ENCODE measurements at places on chromosomes 5 and 9.

- no peak for DNase-seq
Measured at GRCh38 chr9:18404434-18405029, 69.4 kb upstream of the ADAMTSL1 start.

DNA sequence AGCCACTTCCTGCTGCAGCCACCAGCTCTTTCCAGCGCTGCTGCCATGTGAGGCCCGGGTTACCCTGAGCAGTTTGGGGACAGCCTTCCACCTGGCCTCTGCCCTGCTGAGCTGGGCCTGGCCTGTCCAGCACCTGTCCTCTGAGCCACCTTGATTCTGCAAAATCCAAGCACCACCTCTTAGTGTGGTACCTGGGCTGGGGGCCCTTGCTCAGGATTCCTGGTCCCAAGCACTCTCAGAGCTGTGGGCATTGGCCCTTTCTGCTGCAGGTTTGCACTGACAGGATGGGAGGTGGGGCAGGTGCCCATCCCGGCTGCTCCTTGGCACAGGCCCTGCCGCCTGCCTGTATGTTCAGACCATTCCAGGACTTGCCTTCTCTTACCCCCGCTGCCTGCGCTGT, 309.2 kb upstream of the IRX4 start:
- no peak for DNase-seq

DNA sequence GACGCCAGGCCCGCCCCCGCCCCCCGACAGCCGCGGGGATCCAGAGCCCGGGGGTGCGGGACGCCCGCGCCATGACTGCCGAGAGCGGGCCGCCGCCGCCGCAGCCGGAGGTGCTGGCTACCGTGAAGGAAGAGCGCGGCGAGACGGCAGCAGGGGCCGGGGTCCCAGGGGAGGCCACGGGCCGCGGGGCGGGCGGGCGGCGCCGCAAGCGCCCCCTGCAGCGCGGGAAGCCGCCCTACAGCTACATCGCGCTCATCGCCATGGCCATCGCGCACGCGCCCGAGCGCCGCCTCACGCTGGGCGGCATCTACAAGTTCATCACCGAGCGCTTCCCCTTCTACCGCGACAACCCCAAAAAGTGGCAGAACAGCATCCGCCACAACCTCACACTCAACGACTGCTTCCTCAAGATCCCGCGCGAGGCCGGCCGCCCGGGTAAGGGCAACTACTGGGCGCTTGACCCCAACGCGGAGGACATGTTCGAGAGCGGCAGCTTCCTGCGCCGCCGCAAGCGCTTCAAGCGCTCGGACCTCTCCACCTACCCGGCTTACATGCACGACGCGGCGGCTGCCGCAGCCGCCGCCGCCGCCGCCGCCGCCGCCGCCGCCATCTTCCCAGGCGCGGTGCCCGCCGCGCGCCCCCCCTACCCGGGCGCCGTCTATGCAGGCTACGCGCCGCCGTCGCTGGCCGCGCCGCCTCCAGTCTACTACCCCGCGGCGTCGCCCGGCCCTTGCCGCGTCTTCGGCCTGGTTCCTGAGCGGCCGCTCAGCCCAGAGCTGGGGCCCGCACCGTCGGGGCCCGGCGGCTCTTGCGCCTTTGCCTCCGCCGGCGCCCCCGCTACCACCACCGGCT, 1.0 kb downstream of the FOXE1 start:
- peak; percentile 36 for DNase-seq

DNA sequence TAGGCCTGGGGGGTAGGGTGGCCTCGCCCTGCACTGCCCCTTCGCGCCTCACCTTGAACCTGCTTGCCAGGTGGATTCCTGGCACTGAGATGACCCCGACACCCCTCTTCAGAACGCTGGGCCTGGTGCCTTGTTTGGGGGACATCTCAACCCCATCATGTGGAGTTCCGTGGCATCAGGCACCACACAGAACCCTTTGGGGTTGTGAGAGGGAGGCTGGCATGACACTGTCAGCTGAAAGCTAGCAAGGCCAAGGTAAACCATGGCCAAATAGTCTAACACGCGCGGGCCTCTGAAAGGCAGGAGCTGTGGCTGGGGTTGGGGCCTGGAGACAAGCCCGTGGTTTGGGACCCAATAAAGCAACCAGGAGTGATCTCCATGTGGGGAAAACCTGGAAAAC, 163.2 kb downstream of the FSTL4 start:
- DNase-seq = no peak

GRCh38 chr5:140108093-140109017, 5.6 kb upstream of the PURA start:
- no peak for DNase-seq

- no peak for DNase-seq
Measured at GRCh38 chr5:143874312-143874711, 62.4 kb downstream of the HMHB1 start.

DNA sequence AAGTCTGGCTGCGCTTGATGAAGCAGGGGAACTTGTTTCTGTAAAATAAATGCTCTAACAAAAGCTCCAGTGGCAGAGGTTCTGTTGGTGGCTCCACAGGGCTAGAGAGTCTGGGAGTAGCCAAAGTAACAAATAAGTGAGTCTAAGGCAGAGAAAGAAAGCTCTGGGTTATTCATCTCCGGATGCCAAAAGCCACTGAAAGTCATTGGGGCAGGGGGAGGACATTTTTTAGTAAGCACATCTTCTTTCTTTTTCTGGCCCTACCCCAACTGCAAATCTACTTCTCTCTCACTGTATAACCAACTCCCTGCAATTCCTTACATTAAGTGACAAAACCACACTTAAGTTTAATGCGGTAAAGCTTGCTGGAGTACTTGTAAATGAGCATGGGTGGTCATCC, 141.6 kb downstream of the INSYN2B start:
- DNase-seq = no peak

DNA sequence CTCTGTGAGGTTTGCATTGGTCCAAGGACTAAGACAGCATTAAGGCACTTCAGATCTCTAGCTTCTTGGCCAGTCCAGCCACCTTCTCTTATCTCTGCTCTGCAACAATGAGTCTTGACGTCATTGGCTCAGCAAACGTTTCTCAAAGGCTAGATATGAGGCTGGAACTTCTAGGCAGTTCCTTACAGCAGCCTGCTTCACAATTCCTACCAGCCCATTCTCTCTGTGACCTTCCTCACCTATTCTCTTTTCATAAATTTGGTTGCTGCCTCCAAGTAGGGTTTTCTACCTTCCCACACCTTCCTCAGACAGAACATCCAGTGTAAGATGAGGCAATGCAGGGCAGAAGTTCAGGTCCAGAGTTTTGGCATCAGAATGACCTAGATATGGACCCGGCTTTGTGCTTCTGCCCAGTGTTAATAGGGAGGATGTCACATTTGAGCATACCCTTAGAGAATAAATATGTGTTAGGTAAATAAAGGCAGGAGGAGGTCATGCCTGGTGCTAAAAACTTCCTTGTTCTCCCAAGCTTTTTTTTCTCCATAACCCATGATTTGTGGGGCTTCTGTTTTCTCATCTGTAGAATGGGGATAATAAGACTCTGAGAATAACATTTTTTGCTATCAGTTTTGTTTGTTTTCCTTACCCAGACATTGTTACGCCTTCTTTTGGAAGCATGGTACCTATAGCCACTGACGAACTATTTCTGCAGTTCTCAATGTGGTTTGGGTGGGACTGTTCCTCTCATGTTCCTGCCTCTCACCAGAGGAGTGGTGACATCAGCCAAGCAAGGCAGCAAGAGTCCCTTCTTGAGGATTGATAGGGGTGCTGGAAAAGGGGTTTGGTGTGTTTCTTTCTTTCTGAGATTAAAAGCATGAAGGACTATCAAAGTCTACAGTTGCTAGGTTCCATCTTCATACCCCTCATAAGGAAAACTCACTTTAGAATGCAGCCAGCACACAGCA, 220.6 kb upstream of the TRIM32 start:
- DNase-seq = no peak

DNA sequence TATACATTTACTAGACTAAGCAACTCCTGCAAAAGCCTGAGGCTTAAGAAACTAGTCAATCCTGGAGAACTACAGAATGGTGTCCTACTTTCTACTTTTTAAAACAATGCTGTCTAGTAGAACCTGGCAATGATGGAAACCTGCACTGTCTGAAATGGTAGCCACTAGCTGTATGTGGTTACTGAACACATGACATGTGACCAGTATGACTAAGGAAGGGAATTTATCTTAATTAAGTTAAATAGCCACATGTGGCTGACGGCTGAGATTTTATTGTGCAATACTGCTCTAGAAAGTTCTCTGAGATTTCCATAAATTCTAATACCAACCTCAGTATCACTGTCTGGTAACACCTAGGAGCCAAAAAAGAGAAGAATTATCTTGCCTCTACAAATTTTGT, 44.9 kb upstream of the RAPGEF6 start:
- DNase-seq = no peak

- peak; percentile 4 for DNase-seq
Measured at GRCh38 chr9:75892216-75892911, 1.9 kb downstream of the PCSK5 start.

DNA sequence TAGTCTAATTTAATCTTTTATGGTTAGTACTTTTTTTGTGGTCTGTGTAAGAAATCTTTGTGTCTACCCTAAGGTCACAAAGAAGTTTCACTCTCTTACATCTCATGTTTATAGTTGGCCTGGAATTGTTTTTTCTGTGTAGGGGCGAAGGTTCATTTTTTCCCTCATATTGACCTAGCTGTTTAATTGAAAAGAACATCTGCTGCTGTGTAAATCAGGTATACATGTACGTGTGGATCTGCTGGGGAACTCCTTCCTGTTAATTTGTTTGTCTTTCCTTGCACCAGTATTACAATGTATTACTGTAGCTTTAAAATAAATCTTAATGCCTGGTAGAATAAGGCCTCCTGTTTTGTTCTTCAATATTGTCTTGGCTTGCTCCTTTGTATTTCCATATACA, 37.8 kb downstream of the EXOSC2 start:
- no peak for DNase-seq

- DNase-seq = no peak
Measured at GRCh38 chr9:28014212-28014611, 440.9 kb upstream of the C9orf72 start.

DNA sequence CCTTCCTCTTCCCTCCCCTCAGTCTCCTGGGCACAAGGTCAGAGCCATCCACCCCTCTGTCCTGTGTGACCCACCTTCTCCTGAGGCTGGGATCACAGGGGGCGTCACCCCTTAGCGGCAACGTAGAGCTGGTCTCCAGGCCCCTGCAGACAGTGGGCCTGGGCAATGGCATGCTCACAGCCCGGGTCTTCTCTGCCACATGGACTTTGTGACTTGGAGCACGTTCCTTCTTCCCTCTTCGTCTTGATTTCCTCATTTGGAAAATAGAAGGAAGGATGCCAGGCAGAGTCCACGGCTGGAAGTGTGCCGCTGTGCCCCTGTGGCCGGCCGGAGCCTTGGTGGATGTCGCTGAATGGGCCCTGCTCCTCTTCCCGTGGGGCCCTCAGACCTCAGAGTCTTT, 10.0 kb downstream of the RXRA start:
- no peak for DNase-seq
